ENCODE measurements at places on chromosomes 4 and X.

- H3K27me3 ChIP-seq: no peaks in the 10 kb centered on the region
- H3K27ac ChIP-seq: peak overlapping the region; percentile 39
- H3K4me3 ChIP-seq: no peak overlapping the region
Measured at GRCh38 chr4:173466101-173466500, 63.9 kb downstream of the HAND2 start.

DNA sequence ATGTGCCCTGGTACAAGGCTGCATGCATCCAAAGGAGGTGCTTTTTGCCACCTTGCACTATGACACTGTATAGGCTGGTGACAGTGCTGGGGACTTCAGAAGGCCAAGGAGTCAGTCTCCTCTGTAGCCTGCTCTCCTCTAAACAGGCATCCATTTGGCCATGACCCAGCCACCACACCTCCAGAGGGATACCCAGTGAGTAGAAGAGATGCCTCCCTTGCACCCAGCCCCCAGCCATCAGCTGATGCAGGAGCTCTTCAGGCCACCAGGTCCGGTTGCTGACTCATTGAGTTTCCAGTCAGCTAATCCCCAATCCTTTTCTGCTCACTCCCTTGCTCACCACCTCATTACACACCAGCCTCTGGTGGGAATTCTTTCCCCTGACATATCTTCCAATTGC lies 99.8 kb downstream of the PJA1 start:
- H3K27ac ChIP-seq: no peak overlapping the region
- H3K4me3 ChIP-seq: no peak overlapping the region
- H3K36me3 ChIP-seq: no peaks in the 10 kb centered on the region
- H3K27me3 ChIP-seq: no peaks in the 10 kb centered on the region

- H3K36me3 ChIP-seq: no peaks in the 10 kb centered on the region
- no peak overlapping the region for H3K27ac ChIP-seq
- H3K4me3 ChIP-seq: no peak overlapping the region
- no peaks in the 10 kb centered on the region for H3K27me3 ChIP-seq
Measured at GRCh38 chr4:144709793-144710525, 64.0 kb downstream of the HHIP start.

- H3K27me3 ChIP-seq: no peaks in the 10 kb centered on the region
- DNase-seq: no peak
- no peaks in the 10 kb centered on the region for H3K36me3 ChIP-seq
- peaks cover 2% of the 10 kb centered on the region for H3K4me1 ChIP-seq
Measured at GRCh38 chr4:185137233-185137925, 5.7 kb upstream of the SLC25A4 start.

- no peak overlapping the region for H3K4me3 ChIP-seq
- H3K4me1 ChIP-seq: no peaks in the 10 kb centered on the region
- H3K27ac ChIP-seq: no peak overlapping the region
Measured at GRCh38 chr4:79848329-79848728, 224.7 kb downstream of the ANTXR2 start.

DNA sequence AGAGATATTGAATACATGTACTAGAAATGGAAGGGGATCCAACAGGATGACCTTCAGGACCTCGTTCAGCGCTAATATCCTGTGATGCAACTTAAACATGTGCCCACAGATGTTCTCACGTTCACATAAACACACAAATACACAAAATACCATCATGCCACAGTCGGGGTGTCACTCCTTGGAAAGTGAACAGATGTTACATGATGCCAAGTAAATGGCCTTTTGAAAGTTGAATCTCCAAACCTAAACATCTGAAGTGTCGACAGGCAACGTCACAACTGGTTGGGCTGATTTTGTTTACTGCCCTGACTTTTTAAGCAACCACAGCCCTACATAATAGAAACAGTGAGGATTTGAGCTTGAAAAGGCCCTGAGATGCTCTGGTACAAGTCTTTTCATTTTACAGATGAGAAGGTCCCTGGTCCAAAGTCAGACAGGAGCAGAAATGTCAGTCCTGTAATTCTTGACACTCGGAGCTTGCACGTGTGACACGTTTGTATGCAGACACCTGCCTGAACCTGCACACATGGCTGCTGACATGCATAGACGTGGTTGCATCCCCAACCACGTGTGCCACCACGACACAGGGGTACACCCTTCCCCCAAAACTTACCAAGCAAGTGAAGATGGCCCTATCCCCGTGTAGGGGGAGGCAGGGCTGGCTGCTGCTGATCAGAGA lies 23.5 kb upstream of the BCORL1 start:
- no peaks in the 10 kb centered on the region for H3K27me3 ChIP-seq
- H3K36me3 ChIP-seq: no peaks in the 10 kb centered on the region
- H3K4me3 ChIP-seq: no peak overlapping the region
- H3K4me1 ChIP-seq: no peaks in the 10 kb centered on the region

GRCh38 chr4:86386817-86387415 lies 27.1 kb upstream of the MAPK10 start:
- H3K27me3 ChIP-seq: no peaks in the 10 kb centered on the region
- no peak overlapping the region for H3K4me3 ChIP-seq
- H3K27ac ChIP-seq: no peak overlapping the region
- H3K4me1 ChIP-seq: no peaks in the 10 kb centered on the region
- DNase-seq: no peak
- H3K36me3 ChIP-seq: no peaks in the 10 kb centered on the region

DNA sequence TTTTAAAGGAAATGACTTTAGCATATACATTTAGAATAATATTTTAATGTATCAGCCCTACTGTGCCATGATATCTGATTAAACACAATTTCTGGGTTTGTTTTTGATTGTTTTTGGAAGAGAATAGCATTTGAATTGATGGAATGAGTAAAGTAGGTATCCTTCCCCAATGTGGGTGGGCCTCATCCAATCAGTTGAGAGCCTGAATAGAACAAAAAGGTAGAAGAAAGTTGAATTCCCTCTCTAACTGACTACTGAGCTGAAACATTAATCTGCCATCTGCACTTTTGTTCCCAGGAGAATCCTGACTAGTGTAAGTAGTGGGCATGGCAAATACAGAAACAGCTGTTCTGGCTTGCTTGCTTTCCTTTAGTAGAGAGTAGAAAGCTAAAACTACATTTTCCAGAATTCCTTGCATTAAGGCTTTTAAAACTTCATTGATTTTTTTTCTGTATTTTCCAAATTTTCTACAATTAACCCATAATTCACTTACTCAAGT lies 9.7 kb upstream of the SEC24D start:
- no peaks in the 10 kb centered on the region for H3K4me1 ChIP-seq
- no peak overlapping the region for H3K27ac ChIP-seq
- DNase-seq: no peak
- no peak overlapping the region for H3K4me3 ChIP-seq
- H3K27me3 ChIP-seq: no peaks in the 10 kb centered on the region

DNA sequence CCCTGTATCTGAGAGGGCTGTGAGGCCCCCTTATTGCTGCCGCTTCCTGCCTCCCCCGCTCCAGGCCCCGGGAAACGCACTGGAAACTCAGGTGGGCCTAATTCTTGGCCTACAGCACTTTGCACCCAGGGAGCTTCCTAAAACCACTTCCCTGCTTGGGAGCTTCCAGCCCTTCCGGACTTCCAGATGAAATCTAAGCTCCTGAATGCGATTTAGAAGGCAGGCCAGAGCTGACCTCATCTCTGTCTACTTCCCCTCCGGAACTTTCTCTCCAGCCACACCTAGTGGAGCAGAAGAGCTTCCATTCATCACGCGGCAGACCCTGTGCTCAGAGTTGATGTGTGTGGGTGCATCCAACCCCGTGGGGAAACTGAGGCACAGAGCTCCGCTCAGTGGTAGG lies 84.2 kb downstream of the SORCS2 start:
- no peak for DNase-seq
- no peak overlapping the region for H3K27ac ChIP-seq
- no peaks in the 10 kb centered on the region for H3K27me3 ChIP-seq
- H3K4me1 ChIP-seq: no peaks in the 10 kb centered on the region
- H3K36me3 ChIP-seq: no peaks in the 10 kb centered on the region

DNA sequence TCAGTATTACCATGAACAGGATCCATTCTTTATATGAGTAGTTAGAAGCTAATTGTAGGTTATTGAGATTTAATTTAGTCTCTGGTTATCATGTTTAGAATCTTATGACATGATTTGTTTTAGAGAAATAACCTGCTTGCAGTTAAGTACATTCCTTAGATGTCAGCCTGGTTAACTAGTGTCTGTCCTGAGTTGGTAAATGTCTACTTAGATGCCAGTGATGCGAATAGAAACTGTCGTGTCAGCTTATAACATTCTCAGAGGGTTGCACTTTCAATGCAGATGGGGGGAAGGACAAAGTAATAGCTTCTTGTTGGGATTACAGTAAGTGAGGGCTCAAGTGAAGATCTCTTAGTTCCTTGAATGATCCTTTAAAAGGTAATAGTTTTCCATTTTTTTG lies 227.8 kb upstream of the SPRY1 start:
- no peaks in the 10 kb centered on the region for H3K4me1 ChIP-seq
- no peak overlapping the region for H3K27ac ChIP-seq
- DNase-seq: no peak
- H3K36me3 ChIP-seq: no peaks in the 10 kb centered on the region
- no peak overlapping the region for H3K4me3 ChIP-seq
- H3K27me3 ChIP-seq: no peaks in the 10 kb centered on the region

DNA sequence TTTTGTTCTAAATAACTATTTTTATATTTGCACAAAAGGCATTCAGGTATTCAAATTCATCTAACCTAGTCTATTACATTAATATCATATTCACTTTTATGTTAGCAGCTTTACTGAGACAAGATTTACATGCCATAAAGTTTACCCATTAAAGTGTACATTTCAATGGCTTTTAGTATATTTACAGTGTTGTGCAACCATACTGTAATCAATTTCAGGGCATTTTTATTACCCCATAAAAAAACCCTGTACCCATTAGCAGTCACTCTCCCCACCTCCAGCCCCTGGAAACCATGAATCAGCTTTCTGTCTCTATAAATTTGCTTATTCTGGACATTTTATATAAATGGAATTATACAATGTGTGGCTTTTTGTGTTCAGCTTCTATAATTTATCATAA lies 95.9 kb upstream of the IL1RAPL1 start:
- no peak overlapping the region for H3K27ac ChIP-seq
- no peak overlapping the region for H3K4me3 ChIP-seq
- H3K36me3 ChIP-seq: no peaks in the 10 kb centered on the region

DNA sequence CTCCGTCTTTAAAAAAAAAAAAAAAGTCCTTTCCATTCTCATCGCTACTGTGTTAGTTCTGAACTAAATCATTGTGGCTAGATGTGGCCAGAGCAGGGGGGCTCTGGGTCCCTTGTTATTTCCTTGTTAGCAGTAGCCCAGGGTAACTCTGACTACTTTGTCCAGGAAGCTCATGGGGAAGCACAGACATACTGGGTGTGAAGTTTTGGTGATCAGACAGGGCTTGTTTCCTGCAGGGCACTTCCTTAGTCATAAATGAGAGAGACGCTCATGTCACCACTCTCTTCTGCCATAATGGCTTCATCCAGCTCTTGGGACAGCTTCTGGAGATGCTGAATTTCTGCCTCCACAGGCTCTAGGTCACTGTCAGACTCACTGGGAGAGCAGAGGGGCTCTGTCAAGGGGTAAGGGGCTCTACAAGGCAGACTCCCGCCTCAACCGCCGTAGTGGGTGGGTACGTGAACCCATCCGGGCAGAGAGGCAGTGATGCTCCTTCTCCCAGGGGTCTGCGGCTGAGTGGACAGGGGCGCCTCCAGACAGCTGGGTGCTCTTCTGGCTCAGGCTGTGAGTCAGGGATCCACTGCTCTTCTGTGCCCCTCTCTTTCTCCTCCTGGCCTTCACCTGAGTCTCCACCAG lies 12.9 kb downstream of the STIM2 start:
- no peaks in the 10 kb centered on the region for H3K36me3 ChIP-seq
- H3K4me3 ChIP-seq: no peak overlapping the region
- H3K27me3 ChIP-seq: no peaks in the 10 kb centered on the region
- no peak overlapping the region for H3K27ac ChIP-seq
- DNase-seq: no peak

DNA sequence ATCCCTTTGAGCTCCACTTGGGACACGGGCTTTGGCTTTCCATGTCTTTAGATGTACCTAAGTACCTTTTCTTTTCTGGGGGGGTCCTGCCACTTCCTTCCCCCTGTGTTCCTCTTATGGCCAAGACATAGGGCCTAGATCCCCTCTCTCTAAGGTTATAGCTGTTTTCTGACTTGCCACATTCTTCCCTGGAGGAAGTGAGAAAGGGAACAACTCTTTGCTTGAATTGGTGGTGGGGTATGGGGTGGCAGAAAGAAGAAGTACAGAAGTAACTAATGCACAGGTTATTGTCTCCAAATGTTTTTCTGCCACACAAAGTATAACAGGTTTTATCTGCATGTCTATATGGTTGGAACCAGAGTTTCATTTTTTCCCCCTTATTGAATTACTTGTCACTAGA lies 29.7 kb upstream of the DIPK2B start:
- H3K4me1 ChIP-seq: no peaks in the 10 kb centered on the region
- no peak overlapping the region for H3K4me3 ChIP-seq
- H3K36me3 ChIP-seq: no peaks in the 10 kb centered on the region
- no peaks in the 10 kb centered on the region for H3K27me3 ChIP-seq

- H3K4me3 ChIP-seq: peak overlapping the region; percentile 32
- no peaks in the 10 kb centered on the region for H3K27me3 ChIP-seq
- H3K4me1 ChIP-seq: no peaks in the 10 kb centered on the region
- no peak overlapping the region for H3K27ac ChIP-seq
Measured at GRCh38 chr4:173264684-173265185, 69.4 kb downstream of the HMGB2 start.

- no peak overlapping the region for H3K27ac ChIP-seq
- DNase-seq: no peak
- H3K4me1 ChIP-seq: no peaks in the 10 kb centered on the region
- H3K36me3 ChIP-seq: no peaks in the 10 kb centered on the region
- H3K4me3 ChIP-seq: no peak overlapping the region
Measured at GRCh38 chr4:175946472-175947116, 119.0 kb upstream of the WDR17 start.

- H3K27me3 ChIP-seq: no peaks in the 10 kb centered on the region
- DNase-seq: no peak
- H3K36me3 ChIP-seq: no peaks in the 10 kb centered on the region
- H3K4me3 ChIP-seq: no peak overlapping the region
- H3K4me1 ChIP-seq: no peaks in the 10 kb centered on the region
Measured at GRCh38 chrX:50865311-50865710, 45.2 kb upstream of the BMP15 start.

- peaks cover 6% of the 10 kb centered on the region for H3K4me1 ChIP-seq
- H3K36me3 ChIP-seq: no peaks in the 10 kb centered on the region
- no peak for DNase-seq
- no peak overlapping the region for H3K4me3 ChIP-seq
- H3K27me3 ChIP-seq: no peaks in the 10 kb centered on the region
Measured at GRCh38 chr4:140018931-140019618, 134.9 kb downstream of the MAML3 start.

- H3K4me3 ChIP-seq: no peak overlapping the region
- H3K36me3 ChIP-seq: no peaks in the 10 kb centered on the region
- no peaks in the 10 kb centered on the region for H3K4me1 ChIP-seq
- H3K27me3 ChIP-seq: no peaks in the 10 kb centered on the region
- DNase-seq: peak; percentile 11
Measured at GRCh38 chrX:154607370-154607769, 11.7 kb downstream of the CTAG1B start.

DNA sequence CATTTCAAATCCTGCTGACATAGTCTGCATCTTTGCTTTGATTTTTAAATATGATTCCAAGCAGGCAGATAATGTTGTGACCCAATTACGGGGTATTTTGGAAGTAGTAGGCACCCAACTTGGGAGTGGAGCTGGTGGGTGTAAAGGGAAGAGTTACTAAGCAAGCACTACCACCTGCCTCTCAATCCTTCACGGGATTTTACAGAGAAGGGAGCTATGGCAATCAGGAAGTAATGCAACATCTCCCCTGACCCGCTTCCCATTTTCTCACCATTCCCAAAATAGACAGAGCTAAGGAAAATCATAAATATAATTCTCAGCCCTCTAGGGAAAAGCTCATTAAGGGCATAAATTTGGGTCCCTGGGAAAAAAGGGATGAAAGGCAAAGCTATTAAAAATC lies 9.2 kb downstream of the APBB2 start:
- H3K36me3 ChIP-seq: no peaks in the 10 kb centered on the region
- H3K27ac ChIP-seq: peak overlapping the region; percentile 46
- no peaks in the 10 kb centered on the region for H3K27me3 ChIP-seq
- no peak overlapping the region for H3K4me3 ChIP-seq
- no peak for DNase-seq
- peaks cover 56% of the 10 kb centered on the region for H3K4me1 ChIP-seq
